Adrenal gland (tissue), 19 donors: ENCODE measurements at places on chromosomes 7 and 10. TPM values are rescaled to one million over a fixed set of nuclear protein-coding genes. Genes with fewer than 3 reads are reported as not detected.

DNA sequence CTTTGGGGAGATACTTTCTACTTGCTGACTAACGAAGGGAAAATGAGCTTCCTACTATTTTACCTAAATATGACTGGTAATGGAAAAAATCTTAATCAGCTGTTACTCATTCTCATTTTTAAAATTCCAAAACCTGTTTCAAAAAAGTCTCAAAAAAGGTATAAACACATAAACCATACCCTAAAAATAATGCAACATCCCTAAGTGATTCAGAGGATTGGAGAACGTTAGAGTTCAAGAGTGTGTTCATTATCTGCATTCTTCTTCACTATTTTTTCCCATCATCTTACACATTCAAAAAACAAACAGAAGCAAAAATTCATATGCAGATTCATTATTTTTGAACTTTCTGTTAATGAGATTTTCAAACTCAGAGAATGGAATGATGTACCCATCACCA lies 150.4 kb upstream of the GNAI1 start:
- no peaks in the 10 kb centered on the region for H3K4me1 ChIP-seq
- no peak overlapping the region for H3K4me3 ChIP-seq
- H3K36me3 ChIP-seq: no peaks in the 10 kb centered on the region
- no peak for DNase-seq

GRCh38 chr7:136870866-136871487 lies 2.5 kb downstream of the CHRM2 start:
- H3K4me1 ChIP-seq: peaks cover 10% of the 10 kb centered on the region
- H3K36me3 ChIP-seq: no peaks in the 10 kb centered on the region
- DNase-seq: no peak
- no peak overlapping the region for H3K27ac ChIP-seq
- peaks cover 34% of the 10 kb centered on the region for H3K27me3 ChIP-seq

DNA sequence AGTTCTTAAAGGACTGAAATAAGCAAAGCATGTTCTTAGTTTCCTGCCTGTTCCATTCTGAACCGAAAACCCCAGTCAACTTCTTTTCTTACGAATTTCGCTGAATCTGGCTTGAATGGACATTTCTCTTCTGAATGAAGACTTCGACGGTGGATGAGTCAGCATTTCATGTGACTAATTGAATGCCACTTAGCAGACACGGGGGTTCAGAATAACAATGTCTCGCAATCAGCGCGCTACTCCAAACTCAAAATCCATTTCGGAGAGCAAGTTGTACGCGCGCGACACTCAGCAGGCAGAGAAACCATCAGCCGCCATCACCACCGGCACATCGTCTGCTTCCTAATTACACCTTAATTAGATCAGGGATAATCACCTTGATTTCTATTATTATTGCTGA lies 239.0 kb upstream of the KLF6 start:
- no peak overlapping the region for H3K27ac ChIP-seq
- no peaks in the 10 kb centered on the region for H3K4me1 ChIP-seq
- no peaks in the 10 kb centered on the region for H3K27me3 ChIP-seq
- no peak for DNase-seq

DNA sequence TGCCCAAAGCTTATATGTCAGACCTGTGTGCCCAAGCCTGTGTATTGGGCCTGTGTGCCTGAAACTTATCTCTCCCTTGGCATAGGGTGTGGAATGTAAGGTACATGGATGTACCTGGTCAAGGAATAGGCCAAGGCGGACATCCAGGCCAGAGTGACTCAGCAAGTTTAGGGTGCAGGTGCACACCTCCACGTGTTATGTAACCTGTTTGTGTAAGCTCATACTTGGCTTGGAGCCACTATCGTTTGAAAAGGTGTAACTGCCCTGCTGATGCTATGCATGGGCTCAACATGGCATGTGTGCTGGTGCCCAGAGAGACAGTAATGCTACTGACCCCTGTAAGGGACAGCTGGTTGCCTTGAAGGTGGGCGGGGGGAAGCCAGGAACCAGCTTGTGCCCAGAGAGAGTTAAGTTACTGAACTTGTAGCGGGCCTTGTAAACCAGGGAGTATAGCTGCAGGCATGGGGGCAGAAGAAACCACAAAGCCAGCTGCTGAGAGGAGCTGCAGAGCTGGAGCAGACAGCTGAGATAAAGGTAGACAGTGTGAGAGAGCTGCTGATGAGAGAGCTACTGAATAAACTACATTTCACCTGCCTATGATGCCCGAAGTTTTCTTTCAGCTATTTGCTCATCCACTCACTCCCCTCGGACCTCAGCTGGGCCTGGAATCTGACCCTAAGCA lies 656.4 kb upstream of the ZWINT start:
- no peaks in the 10 kb centered on the region for H3K27me3 ChIP-seq
- no peaks in the 10 kb centered on the region for H3K4me1 ChIP-seq
- no peak overlapping the region for H3K27ac ChIP-seq
- H3K36me3 ChIP-seq: no peaks in the 10 kb centered on the region
- no peak overlapping the region for H3K4me3 ChIP-seq

DNA sequence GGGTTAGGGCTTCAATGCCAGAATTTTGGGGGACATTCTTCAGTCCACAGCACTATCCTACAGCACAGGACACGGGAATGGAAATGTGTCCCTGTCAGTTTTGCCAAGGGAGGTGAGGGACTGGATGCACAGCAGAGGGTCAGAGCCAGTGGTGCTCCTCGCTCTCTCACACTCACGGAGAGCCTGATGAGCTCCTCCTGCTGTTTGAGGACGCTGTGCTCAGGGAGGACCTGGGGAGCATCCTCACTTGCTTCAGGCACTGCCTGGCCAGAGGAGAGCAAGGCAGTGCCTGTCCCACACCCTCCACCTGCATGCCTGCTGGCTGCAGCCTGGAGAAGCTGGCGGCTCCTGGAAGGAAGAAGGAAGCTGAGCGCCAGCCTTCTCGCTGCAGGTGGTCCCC lies 58.6 kb downstream of the RAMP3 start:
- no peak overlapping the region for H3K4me3 ChIP-seq
- H3K4me1 ChIP-seq: no peaks in the 10 kb centered on the region
- no peak overlapping the region for H3K27ac ChIP-seq
- DNase-seq: no peak
- H3K36me3 ChIP-seq: no peaks in the 10 kb centered on the region

- peak; percentile 66 for DNase-seq
- H3K27ac ChIP-seq: peak overlapping the region; percentile 55
- peaks cover 56% of the 10 kb centered on the region for H3K4me1 ChIP-seq
- H3K4me3 ChIP-seq: no peak overlapping the region
- no peaks in the 10 kb centered on the region for H3K27me3 ChIP-seq
These were observed 32.7 kb downstream of the DNMBP start for GRCh38 chr10:99976886-99977665.

- H3K27ac ChIP-seq: no peak overlapping the region
- H3K4me3 ChIP-seq: no peak overlapping the region
- no peaks in the 10 kb centered on the region for H3K36me3 ChIP-seq
- H3K27me3 ChIP-seq: no peaks in the 10 kb centered on the region
- H3K4me1 ChIP-seq: no peaks in the 10 kb centered on the region
These were observed 19.0 kb upstream of the GALNTL5 start for GRCh38 chr7:151937286-151937685.

DNA sequence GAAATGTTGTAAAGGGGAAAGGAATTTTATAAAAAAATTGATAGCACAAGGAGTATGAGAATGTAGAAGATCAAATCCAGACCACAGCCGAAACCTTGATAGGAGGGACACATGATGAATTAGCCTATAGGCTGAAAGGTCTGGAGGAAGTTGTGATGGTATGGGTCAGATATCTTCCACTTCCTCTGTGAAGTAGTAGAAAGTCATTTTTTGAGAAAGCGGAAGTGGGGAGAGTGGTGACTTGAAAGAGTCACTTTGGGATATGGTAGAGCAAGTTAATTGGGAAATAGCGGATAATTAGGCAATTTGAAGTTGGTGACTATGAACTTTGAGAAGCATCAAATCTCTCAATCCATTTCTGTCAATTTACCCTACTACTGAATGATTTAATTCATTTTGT lies 99.4 kb downstream of the GRM8 start:
- no peak overlapping the region for H3K27ac ChIP-seq
- no peak for DNase-seq
- H3K27me3 ChIP-seq: no peaks in the 10 kb centered on the region
- H3K4me1 ChIP-seq: no peaks in the 10 kb centered on the region
- no peaks in the 10 kb centered on the region for H3K36me3 ChIP-seq
- no peak overlapping the region for H3K4me3 ChIP-seq

DNA sequence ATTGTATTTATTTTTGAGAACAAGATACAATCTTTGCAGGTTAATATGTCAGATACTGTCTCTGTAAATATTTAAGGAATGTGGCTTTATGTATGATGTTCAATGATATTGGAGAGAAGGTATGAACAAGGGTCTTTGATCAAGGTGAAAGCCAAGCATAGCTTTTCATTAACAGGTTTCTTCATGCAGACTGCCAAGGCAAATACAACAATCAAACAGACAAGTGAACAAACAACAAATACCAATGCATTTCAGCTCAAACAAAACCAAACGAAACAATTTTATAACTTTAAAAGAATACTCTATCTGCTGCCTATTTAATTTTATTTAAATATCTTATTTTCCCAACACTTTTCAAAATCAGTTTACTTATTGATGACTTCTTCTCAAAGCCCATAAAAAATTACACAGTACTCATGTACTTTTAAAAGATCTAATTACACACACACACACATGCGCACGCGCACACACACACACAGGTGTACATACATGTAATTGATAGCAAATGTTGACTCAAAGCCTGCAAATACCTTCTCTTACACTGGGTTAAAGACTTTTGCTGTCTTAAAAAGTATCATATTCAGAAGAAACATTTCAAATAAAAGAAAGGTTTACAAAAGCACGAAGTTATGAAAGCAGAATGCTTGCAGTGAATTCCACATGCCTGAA lies 201.1 kb upstream of the CCDC6 start:
- DNase-seq: no peak
- H3K4me3 ChIP-seq: no peak overlapping the region
- no peaks in the 10 kb centered on the region for H3K36me3 ChIP-seq
- no peak overlapping the region for H3K27ac ChIP-seq
- H3K27me3 ChIP-seq: no peaks in the 10 kb centered on the region

DNA sequence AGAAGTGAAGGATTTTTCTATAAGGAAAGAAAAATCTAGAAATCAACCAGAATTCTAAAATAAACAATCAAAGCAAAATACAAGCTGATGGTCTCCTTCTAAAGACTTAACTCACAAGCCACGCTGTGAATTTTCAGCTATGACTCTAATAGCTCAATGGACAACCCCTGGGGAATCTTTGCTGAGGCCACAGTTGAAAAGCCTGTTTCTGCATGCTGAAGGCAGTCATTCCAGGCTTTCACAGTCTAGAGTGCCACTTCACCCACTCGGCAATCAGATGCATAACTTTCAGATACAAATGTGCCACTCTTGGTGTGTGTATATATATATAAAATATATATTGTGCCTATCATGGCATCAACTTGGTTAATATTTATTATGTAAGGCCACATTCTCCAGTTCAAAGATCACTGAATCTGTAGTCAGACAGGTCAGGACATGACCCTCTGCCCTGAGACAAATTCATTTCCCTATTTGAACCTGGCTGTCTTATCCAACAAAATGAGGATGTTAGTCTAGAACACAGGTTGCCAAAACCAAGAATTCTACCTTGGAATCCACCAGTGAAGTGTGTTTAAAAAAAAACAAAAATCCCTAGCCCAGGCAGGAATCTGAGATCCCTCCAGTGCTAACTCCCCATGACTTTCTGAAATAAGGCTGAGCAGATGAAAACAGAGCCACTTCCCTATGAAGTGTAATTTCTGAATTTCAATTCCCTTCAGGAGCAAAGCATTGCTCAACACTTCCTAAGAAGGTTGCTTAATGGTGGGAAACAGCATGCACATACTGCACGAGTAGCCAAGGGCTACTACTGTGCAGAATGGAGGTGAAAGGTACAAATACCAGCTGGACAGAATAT lies 9.9 kb downstream of the LIPA start:
- no peak for DNase-seq
- peaks cover 10% of the 10 kb centered on the region for H3K4me1 ChIP-seq
- no peaks in the 10 kb centered on the region for H3K27me3 ChIP-seq
- no peak overlapping the region for H3K4me3 ChIP-seq
- H3K27ac ChIP-seq: no peak overlapping the region

DNA sequence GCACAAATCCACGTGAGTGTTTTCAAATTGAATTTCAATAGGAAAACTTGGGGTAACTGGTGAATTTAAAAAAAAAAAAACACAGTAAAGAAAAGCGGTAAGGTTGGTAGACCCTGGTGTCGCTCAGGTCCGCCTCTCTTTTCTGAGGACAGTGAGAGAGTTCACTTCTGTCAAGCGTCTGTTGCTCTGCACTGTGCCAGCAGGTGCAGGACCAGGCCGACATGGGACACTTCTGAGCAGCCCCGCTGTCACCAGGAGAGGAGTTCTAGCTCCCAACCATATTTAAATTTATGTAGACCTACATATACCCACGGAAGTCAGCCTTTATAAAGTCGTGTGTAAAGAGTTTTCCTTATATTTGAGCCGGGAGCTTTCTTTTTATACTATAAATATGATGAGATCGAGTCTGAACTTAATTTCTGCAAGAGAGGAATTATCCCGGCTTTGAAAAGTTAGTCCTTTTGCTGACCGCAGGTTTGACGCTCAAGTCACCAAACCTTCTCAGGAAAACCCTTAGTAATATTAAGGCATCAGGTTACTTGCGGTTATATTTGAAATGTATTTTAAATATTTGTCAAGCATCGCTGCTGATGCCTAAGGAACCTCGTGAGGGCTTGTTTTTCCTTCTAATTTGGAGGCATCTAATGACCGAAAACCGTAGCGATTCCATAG lies 531 bp downstream of the IKZF1 start:
- peaks cover 28% of the 10 kb centered on the region for H3K27me3 ChIP-seq
- no peak overlapping the region for H3K4me3 ChIP-seq
- H3K27ac ChIP-seq: peak overlapping the region; percentile 11
- no peak for DNase-seq
- no peaks in the 10 kb centered on the region for H3K4me1 ChIP-seq

- no peaks in the 10 kb centered on the region for H3K27me3 ChIP-seq
- no peak for DNase-seq
- no peaks in the 10 kb centered on the region for H3K4me1 ChIP-seq
- no peak overlapping the region for H3K4me3 ChIP-seq
- H3K27ac ChIP-seq: no peak overlapping the region
- H3K36me3 ChIP-seq: no peaks in the 10 kb centered on the region
These were observed 36.2 kb downstream of the LAMB1 start for GRCh38 chr7:107966711-107967110.

DNA sequence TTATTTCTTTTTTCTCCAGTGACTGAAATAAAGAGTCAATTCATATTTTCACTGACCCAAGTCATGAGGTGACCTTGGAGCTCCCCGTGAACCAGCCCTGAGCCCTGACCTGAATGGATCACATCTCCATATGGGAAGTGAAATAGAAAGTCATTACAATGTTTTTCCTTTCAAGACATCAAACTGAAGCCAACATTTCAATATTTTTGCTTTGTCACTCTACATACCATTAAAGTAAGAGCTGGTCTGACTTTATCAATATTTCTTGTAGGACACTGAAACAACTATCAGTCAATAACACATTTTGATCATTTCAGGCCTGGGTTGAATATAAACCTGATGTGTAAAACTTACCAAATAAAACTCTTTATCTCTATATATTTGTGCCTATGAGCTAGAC lies 249.8 kb upstream of the PHF14 start:
- H3K27ac ChIP-seq: no peak overlapping the region
- no peaks in the 10 kb centered on the region for H3K36me3 ChIP-seq
- H3K4me3 ChIP-seq: no peak overlapping the region

Gene FXYD4
- not detected for total RNA-seq

Gene SLC13A1
- total RNA-seq: not detected

Gene CTAGE4
- total RNA-seq: not detected

Gene AKR1C2
- total RNA-seq: 13.3 TPM

Gene ZNRF2
- 16.4 TPM for total RNA-seq
